ENCODE measurements at places on chromosomes 4 and X.
A peak's percentile ranks its signal among the peaks of the same experiment; 100 is the strongest.

DNA sequence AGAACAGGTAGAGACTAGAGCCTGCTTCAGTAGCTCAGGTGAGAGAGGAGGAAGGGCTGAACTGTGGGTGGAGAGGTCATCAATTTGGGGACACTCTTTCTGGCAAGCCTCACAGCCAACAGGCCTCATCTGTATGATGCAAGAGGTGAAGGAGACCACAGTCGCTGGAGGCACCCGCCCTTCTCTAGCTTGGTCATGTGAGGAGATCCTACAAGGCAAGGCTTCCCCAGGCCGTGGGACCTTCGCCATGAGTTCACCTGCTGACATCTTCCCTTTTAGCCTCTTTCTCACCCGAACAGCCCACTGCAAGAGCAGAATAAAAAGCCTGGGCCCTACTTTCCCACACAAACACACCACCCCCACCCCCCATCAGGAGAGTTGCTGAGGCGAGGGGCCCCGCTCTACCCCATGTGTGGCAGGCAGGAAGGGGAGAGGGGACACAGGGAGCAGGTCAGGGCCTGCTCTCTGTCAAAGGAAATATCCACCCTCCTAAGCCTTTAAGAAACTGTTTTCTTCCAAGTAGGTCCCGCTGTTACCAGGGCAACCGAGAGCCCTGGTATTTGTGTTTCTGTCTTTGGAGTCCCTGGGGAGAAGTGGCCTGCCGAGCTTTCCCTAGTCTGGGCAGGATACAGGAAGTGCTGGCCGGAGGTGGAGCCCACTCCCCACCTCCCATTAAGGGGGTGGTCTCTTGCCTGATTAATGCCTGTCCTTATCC is 8.1 kb downstream of the RTL5 start:
- DNase-seq: no peak

DNA sequence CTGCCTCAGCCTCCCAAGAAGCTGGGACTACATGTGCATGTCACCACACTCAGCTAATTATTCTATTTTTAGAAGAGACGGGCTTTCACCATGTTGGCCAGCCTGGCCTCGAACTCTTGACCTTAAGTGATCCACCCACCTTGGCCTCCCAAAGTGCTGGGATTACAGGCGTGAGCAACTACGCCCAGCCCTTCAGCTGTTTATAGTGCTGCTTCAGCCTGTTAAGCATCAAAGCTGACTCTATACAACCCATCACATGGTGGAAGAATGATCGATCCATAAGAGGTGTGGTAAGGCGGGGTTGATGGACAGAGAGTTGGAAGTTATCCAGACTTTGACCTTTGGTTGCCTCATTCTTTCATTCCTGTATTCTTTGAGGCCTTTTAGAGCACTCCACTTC is 56.2 kb upstream of the RAPGEF2 start:
- DNase-seq: no peak

DNA sequence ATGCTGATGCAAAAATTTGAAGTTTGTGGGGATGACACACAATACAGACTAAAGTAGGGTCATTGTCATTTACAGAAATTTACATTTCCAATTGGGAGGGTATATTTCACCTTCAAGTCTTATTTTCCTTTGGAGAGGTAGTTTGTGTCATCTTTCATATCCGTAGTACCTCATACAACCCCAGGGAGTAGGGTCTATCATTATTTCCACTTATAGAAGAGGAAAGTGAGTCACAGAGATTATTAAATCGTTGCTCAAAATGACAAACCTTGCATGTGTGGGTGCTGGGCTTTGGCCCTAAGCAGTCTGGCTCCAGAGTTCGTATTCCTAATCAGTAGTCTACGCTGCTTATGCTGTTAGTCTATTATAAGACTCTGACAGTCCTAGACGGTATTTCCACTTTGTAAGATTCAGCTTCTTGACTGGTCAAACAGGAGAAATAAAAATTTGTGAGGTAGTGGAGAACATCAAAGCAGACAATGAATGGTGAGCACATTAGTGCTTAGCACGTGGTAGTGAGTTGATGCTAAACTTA is 516.5 kb downstream of the PCDH7 start:
- DNase-seq: no peak

GRCh38 chrX:22039541-22039940 is 7.4 kb downstream of the PHEX start:
- DNase-seq: no peak

GRCh38 chr4:113051361-113051760 is 1.9 kb downstream of the ANK2 start:
- DNase-seq: no peak

DNA sequence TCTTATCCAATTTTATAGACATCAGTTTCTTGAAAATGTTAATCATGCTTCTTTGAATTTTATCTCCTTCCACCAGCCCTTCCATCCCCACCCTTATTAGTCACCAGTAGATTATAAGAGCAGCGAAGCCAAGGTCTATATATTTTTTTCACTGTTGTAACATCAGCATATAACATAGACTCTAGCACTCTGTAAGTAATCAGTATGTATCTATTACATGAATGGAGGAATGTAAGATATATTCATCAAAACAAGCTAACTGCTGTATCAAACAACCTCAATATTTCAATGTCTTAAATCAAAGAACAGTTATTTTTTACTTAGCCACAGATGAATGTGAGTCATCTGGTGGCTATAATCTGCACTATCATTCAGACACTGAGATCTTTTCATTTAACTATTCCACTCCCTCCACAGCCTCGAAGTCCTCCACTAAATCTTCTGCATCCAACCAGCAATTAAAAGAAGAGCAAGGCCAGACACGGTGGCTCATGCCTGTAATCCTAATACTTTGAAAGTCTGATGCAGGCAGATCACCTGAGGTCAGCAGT is 178.9 kb downstream of the CENPC start:
- no peak for DNase-seq

DNA sequence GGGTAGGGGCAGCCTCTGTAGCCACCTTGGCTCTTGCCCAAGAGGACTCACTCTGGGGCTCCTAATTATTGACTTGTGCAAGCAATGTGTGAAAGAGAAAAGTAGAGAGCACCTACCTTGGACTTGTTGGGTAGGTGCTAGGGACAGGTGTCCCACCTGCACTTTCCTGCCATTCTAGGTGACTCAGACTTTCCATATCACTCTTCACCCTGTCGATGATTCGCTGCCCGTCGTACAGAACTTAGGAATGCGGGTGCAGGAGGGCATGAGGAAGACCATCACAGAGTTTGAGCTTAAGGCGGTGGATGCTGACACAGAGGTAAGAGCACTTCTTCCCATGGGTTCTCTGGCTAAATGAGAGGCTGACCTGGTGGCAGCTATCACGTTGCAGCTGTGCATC is 87.3 kb upstream of the ANXA3 start:
- no peak for DNase-seq

- no peak for DNase-seq
Measured at GRCh38 chrX:114903618-114904017, 113.8 kb downstream of the IL13RA2 start.

DNA sequence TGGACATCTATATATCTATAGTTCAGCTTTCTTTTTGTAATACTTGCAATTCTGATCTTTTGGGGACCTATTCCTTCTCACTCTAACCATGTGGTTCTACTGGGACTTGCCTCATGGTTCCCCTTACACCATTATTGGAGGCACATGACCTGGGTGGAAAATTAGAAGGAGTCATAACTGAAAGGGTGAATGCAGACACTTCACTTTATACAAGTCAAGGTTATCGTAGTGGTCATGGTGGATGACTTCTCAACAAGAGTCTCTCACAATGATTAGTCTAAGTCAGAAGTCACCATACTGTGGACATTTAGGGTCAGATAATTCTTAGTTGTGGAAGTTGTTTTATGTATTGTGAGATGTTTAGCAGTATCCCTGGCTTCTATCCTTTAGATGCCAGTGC is 10.5 kb upstream of the EIF4E start:
- no peak for DNase-seq

GRCh38 chrX:115449742-115450141 is 111.2 kb upstream of the PLS3 start:
- no peak for DNase-seq

DNA sequence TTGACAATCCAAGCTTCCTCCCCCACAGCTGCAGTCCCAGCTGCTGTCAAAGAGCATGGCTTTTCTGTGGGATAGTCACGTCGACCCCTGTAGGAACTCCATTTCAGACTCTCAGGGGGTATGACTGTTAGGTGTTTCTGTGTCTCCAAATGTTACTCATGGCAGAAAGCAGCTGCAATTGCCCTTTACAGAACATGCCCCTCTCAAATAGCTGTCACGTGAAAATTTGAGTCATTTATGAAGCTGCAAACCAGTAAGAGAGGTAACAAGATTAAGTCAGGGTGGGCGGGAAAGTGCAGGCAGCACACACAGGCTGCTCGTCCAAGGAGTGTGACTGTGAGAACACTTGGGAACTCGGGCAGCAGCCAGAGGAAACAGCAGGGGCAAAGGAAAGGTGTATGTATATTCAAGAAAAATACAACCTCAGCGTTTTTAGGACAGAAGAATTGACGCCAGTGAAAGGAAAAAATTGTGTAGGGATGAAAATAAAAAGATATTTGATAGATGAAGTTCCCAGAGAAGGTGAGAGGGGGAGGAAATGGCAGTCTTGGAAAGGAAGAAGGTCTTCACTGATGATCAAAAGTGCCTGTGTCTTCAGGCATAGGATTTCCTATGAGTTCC is 66.5 kb upstream of the TMEM184C start:
- DNase-seq: no peak

DNA sequence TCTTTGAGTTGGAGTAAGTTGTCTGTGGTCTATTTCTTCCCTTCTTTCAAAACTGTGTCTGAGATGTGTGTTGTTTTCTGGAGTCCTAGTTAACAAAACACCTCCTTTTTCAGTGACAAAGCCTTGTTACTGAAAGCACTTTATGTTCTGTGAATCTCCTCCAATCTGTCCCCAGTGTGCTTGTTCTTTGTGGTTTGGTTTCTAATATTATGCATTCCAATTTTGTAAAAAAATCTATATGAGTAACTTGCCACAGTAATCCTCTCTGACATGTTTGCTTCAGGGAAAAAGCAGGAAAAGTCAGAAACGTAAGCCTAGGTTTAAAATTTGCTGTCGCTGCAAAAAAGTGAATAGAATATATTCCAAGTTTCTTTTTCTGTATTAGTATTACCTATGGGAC is 12.4 kb downstream of the PRRG1 start:
- DNase-seq: no peak

- no peak for DNase-seq
Measured at GRCh38 chr4:47418147-47418546, 45.4 kb downstream of the COMMD8 start.

- no peak for DNase-seq
Measured at GRCh38 chrX:153392642-153393321, 8.4 kb downstream of the PNMA6E start.

- no peak for DNase-seq
Measured at GRCh38 chr4:189443341-189443740, 497.3 kb upstream of the FRG1 start.

DNA sequence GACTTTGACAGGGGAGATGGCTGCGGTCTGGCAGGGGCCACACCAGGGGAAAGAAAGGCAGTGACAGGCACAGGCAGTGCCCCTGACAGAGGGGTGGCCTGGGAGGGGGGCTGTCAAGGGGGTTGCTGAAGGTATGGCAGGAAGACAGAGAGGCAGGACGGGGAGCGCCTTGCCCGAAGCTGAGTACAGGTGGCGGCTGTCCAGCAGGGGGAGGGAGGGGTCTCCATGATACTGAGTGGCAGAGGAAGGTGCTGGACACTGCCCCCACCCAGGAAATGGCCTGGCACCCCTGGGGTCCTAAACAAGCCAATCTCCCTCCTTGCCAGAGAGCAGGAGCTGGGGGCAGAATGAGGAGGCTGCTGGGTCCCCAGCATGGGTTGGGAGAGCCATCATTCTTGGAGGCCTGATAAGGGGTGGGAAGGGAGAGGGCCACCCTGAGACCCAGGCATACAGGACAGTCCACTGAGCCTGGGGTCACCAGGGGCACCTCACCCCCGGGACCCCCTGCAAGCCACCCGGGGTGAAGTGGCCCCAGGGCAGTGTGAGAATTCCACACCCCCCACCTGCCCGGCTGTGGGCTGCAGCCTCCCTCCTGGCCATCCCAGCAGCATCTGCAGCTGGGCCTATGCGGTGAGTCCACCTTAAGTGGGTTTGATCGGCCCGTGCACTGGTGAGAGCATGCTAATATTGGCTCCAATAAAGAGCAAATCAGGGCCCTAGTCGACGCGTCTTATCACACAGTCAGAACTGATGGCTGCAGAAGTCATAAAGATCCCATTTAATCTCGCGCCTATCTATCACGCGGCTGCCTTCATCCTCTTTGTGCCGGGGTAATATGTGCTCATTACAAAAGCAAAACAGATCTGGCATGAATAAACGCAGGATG is 108.5 kb downstream of the FAM53A start:
- no peak for DNase-seq

GRCh38 chr4:144562019-144562705 is 83.8 kb upstream of the HHIP start:
- DNase-seq: no peak

DNA sequence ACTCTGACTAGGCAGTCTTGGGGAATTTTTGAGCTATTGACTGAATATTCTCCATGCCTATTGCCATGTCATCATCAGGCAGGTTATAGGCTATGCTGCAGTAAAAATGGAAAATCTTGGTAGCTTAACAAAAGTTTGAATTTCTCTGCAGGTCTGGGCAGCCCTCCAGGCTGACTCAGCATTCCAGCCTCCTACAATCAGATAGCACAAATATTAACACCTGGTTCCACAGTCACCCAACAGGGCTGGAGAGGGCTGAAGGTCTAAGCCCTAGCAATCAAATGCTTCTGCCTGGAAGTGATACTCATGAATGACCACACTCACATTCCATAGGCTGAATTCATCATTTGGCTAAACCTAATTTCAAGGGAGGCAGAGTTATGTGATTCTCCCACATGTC is 9.6 kb upstream of the PPP3CA start:
- DNase-seq: peak; percentile 8

DNA sequence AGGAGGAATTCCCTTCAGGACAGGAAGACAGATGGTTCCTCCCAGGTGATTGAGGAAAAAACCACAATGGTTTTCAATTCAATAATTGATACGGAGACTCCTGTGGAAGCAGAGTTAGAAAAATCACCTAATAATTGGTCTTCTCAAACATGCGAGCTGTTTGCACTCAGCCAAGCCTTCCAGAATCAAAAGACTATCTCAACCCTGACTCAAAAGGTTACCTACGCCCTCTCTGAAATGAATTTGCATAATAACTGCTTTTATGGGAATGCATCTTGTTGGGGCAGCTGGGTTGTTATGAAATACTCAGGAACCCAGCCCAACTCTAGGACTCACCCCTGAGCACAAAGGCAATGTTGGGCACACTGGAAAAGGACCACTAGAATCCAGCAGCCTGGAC is 66.9 kb upstream of the ARSJ start:
- DNase-seq: no peak

All from SK-N-SH (cell line).